Right kidney (tissue), 9 donors: ENCODE measurements at places on chromosomes 7 and 10.

DNA sequence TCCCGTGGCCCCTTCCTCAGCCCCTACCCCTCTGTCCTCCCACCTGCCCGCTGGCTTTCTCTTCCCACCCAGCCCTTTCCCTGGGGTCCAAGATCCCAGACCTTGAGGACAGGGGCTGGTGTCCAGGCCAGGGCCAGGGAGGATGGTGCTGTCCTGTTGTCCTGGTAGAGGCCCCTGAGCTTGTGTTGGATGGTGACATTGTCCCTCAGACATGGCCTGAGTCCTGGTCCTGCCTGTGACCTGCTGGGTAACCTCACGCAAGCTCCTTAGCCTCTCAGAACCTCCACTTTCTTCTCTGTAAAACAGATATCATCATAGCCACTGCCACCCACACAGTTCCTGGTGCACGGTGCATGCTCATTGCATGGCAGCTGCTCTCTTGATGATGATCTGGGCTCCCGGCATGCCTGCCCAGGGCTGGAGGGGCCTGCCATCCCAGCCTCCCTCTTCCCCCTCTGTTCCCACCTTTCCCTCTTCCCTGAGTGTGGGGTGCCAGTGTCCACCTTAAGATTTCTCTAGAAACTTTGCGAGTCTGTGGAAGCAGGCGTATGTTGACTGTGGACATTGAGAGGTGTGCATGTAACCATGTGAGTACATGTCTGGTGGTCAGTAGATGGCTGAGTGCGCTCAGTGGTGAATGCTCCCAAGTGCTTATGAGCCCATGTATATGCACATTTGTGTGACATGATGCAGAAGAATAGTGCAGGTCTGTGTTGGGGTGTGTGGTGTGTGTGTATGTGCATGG lies 60.4 kb downstream of the NEURL1 start:
- DNase-seq: no peak

GRCh38 chr10:21515361-21516241 lies 9.9 kb downstream of the SKIDA1 start:
- peak; percentile 73 for DNase-seq

GRCh38 chr10:56805022-56805421 lies 444.0 kb upstream of the ZWINT start:
- no peak for DNase-seq

GRCh38 chr10:129344103-129344502 lies 122.9 kb upstream of the MGMT start:
- no peak for DNase-seq

DNA sequence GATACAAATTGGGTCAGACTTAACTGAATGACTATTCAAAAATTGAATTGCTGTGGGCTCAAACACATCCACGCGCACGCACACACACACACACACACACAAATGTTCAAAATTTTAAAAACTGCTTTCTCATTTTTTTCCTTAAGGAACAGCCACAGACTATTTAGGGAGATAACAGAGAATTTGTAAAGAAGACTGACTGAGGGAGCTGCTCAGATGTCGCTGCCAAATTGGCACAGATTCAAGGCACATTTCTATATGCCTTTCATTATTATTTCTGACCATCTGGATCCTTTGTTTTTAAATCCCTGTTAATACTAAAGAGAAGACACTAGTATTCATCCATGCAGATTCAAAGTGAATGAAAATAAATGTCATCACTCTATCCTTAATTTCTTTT lies 154.8 kb downstream of the DGKB start:
- DNase-seq: no peak

GRCh38 chr10:79247373-79248137 lies 99.7 kb upstream of the PPIF start:
- DNase-seq: no peak
